ENCODE measurements at places on chromosomes 6 and 20. TPM values are rescaled to one million over a fixed set of nuclear protein-coding genes. Genes with fewer than 3 reads are reported as not detected.

DNA sequence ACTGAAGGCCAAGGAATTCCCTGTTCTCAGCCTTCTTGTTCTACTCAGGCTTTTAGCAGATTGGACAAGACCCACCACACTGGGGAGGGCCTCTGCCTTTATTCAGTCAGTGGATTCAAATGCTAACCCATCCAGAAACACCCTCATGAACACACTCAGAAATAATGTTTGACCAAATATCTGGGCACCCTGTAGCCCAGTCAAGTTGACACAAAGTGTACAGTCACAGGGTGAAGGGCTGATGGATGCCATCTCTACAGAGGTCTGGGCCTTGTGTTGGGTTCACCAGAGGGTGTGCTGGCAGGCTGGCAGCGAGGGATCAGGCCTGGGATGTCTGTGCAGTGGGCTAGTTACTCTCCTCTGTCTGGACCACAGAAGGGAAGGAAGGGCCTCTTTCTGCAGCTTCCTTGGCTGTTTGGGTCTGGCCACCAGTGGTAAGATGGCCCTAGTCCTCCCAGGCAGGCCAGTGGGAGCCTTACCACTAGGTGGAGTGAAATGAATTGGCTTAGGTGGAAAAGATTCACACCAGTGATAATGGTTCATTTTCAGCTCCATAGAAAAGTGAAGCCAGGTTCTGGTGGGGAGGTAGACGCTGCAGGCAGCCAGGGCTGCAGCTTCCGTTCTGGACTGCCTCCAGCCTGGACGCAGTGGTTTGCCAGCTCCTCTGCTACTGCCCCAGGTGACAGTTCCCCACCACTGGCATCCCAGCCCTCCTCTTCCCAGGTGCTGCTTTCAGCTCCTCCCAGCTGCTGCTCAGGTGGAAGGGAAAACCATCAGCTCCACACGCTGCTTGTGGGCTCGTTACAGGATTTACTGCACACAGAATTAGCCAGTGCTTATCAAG lies 9.2 kb downstream of the TUBB2A start:
- H3K27me3 ChIP-seq = no peaks in the 10 kb centered on the region
- H3K4me3 ChIP-seq = no peak overlapping the region
- H3K4me1 ChIP-seq = peaks cover 5% of the 10 kb centered on the region
- H3K36me3 ChIP-seq = no peaks in the 10 kb centered on the region

GRCh38 chr20:63682384-63683139 lies 13.9 kb upstream of the TNFRSF6B start:
- DNase-seq = no peak
- no peak overlapping the region for H3K27ac ChIP-seq
- H3K4me3 ChIP-seq = no peak overlapping the region

Gene ESR1
- 1.2 TPM for total RNA-seq

GRCh38 chr20:23099791-23100719 lies 13.9 kb upstream of the CD93 start:
- H3K4me3 ChIP-seq = no peak overlapping the region
- no peak overlapping the region for H3K27ac ChIP-seq
- no peaks in the 10 kb centered on the region for H3K36me3 ChIP-seq
- H3K4me1 ChIP-seq = peaks cover 2% of the 10 kb centered on the region
- no peak for DNase-seq
- peaks cover 6% of the 10 kb centered on the region for H3K27me3 ChIP-seq

Gene ASIP
- not detected for total RNA-seq

GRCh38 chr20:59770270-59770669 lies 163.2 kb downstream of the SYCP2 start:
- H3K27ac ChIP-seq = no peak overlapping the region
- no peaks in the 10 kb centered on the region for H3K36me3 ChIP-seq
- H3K27me3 ChIP-seq = no peaks in the 10 kb centered on the region
- H3K4me3 ChIP-seq = no peak overlapping the region
- H3K4me1 ChIP-seq = no peaks in the 10 kb centered on the region

- no peak for DNase-seq
- H3K36me3 ChIP-seq = no peaks in the 10 kb centered on the region
- no peak overlapping the region for H3K27ac ChIP-seq
- H3K4me1 ChIP-seq = no peaks in the 10 kb centered on the region
- H3K27me3 ChIP-seq = peaks cover 21% of the 10 kb centered on the region
- no peak overlapping the region for H3K4me3 ChIP-seq
Measured at GRCh38 chr6:17574866-17575560, 25.1 kb upstream of the FAM8A1 start.

Gene OR2H1
- total RNA-seq = not detected

All from activated CD4-positive, alpha-beta memory T cell treated with anti-CD3 and anti-CD28 coated beads, Interleukin-2, amount 10 ng/mL, durations not matched to agents 7 days and 5 days (primary cell).